ENCODE measurements at places on chromosomes 11 and 22.

DNA sequence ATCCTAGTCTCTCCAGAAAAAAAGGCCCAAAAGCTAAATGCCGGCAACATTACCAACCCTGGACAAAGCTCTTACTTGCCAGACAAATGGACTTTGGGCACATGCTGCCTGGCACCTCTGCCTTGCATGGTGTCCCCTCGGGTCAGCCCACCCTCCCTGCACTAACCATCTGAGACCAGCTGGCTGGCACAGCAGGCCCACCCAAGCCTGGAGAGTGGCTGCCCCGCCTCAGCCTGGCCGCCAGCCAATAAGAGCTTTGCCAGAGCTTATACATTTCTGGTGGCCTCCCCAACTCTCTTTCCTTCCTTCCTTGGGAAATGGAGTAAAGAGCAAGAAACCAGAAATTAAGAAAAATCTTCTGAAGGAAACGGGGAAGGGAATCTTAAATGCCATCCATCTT lies 24.5 kb downstream of the MCHR1 start:
- no peak for DNase-seq

DNA sequence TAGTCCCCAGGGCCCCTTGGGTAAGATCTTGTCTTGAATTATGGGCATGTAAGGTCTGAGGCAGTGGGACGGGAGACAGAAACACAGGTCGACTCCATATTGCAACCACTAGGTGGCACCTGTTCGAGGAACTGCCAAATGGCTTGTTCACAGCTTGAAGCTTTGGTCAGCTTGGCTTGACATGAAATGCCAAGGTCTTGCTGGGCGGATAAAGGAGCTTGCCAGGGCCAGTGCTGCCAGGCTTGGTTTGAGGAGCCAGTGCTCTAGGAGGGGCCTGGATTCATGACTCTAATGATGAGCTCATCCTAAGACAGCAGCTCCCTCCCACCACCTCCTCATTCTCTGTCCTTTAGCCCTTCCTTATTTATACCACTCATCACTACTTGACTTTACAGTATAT lies 11.9 kb upstream of the NRIP3 start:
- DNase-seq = peak; percentile 43

- no peak for DNase-seq
These were observed 9.4 kb upstream of the PPM1F start for GRCh38 chr22:21961886-21962654.

DNA sequence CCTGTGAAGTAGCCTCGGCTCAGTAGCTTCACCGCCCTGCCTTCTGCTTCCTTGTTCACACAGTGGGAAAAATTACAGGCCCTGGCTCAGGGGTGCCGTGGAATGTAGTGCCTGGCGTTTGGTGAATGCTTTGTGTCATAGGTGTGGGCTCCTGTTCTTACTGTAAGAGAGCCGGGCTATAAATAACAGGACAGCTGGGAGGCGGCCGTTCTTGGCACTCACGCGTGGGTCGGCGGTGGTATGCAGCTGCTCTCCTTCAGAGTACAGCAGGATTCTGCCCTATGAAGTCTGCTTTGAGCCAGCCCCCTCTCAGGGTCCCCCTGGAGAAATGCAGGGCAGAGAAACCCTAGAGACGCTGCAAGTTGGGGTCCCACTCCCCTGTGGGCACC lies 84.2 kb downstream of the CTTN start:
- no peak for DNase-seq

DNA sequence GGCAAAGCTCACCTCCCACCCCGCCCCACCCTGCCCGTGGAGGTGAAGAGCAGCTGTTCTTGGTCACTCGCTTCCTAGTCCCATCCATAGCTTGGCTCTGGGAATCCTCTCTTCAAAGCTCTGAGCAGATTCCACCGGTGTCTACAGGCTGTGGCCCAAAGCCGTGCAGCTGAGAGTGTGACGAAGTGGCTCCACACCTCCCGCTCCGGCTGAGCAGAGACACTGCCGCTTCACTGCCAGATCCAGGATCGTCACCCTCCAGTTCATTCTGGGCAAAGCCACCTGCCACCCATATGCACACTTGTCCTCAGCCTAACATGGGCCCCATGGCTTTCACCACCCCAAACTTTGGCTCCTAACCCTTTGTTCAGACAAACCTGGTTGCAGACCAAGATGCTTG lies 532.9 kb upstream of the B3GAT1 start:
- DNase-seq = no peak

- DNase-seq = no peak
These were observed 247.3 kb downstream of the MN1 start for GRCh38 chr22:27554106-27554811.

GRCh38 chr22:31625661-31626426 lies 36.2 kb downstream of the PISD start:
- DNase-seq = no peak

- DNase-seq = peak; percentile 23
These were observed 568 bp downstream of the ALG8 start for GRCh38 chr11:78138694-78139421.

- DNase-seq = no peak
These were observed 56.0 kb upstream of the SEPTIN5 start for GRCh38 chr22:19658057-19658966.

GRCh38 chr11:36127550-36127949 lies 161.7 kb downstream of the COMMD9 start:
- DNase-seq = no peak

DNA sequence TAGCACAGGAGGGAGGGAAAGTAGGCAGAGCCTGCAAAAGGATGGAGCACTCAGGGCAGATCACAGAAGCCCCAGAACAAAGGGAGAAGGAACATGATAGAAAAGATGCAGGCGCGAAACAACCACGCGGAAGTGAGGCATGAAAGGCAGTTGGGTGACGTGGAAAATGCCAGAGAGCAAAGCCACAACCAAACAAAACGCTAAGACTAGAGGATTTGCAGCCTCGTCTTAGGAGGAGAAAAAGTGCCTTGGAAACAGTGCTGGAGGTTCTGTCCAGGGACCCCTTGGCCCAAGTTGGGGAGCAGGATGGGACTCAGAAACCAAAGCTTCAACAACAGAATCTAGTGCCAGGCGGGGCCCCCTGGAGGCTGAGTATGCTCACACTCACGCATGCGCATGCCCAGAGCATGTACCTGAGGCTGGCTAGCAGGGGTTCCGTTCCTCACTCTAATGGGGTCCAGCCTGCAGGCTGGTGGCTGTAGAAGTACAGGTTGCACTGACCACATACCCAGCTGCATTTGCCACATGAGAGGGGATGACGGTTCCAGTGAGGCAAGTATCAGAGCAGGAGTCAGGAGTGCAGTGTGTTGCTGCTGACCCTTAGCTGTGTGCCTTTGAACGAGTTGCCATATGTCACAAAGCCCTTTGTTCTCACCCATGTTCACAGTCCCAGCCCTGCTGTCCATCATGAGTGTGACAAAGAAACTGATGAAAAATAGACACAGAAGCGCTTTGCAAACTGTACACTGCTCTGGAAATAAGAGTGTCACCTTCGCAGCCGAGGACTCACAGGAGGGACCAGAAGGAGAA lies 568.6 kb upstream of the CADM1 start:
- DNase-seq = no peak

- no peak for DNase-seq
These were observed 13.1 kb downstream of the LARGE2 start for GRCh38 chr11:45935349-45936064.

GRCh38 chr11:2484576-2485125 lies 39.8 kb downstream of the KCNQ1 start:
- no peak for DNase-seq

GRCh38 chr11:116513278-116513823 lies 259.4 kb downstream of the BUD13 start:
- no peak for DNase-seq

DNA sequence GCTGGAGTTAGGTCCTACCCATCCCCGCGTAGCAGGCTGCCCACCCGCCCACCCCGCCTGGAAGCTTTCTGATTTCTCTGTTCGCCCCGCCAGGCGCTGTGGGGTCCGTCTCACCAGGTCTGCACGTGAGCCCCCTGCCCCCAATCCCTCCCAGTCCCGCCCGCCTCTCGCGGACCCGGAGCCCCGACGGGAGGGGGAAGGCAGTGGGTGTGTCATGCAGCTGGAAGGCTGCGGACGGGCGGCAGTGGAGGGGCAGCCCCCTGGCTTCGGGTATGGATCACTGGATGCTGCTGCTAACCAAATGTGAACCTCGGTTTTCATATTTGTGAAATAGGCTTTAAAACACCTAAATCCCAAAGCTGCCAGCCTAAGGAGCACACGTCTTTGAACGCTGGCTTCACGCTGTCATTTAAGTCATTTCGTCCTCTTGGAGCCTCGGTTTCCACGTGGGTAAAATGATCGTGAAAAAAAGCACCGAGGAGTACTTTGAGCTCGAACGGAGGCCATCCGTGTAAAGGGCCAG lies 568 bp upstream of the BIK start:
- no peak for DNase-seq

DNA sequence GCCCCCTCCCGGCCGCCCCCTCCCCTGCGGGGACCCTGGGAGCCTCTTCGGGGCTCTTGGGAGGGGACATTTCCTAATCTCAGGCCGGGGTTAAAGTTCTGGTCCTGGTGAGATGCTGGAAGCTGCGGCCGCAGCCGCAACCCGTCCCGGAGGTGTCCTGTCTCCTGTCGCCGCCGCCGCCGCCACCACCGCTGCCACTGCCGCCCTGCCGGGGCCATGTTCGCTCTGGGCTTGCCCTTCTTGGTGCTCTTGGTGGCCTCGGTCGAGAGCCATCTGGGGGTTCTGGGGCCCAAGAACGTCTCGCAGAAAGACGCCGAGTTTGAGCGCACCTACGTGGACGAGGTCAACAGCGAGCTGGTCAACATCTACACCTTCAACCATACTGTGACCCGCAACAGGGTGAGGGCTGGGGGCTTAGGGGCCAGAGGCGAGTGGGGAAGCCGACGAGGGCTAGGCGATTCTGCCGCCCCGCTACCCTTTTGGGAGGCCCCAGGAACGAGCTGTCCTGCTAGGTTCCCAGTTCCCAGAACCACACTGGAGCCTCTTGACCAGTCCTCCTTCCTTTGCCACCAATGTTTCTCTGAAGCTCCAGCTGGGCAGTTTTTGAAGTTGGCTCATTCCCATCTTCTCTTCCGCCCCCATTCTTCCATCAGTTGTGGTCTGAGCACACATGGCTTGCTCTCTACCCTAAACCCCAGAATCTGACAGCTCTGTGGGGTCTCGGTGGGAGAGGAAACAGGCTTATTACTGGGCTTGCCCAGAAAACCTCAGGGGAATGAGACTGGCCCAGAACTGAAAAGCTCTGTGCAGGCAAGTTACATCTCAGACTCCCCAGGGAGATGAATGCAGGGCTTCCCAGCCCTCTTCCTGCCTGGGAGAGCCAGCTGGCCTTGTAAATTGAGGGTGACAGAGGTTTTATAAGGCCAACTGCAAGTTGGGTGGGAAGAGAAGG lies 781 bp downstream of the SIDT2 start:
- peak; percentile 43 for DNase-seq

DNA sequence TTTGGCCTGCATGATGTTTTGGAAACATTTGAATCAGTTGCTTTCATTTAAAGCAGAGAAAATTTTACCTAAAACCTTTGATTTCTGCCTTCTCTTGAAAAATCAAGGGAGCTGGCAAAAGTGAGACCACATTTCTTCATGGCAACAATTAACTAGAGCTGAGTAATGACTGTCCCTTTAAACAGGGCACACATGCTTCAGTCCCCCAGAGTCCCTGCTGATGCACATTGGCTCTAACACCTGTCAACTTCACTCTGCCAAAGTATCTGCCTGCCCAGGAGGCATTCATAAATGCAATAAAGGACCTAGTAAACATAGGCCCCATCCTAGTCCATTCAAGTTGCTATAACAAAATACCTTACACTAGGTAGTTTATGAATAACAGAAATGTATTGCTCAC lies 87.1 kb upstream of the LDLRAD3 start:
- DNase-seq = no peak

GRCh38 chr11:18046116-18046777 lies at the start of gene TPH1:
TPH1 (minus strand) TSS chr11:18046269; CDS start chr11:18040762, 5,507 bp downstream.
- no peak for DNase-seq

DNA sequence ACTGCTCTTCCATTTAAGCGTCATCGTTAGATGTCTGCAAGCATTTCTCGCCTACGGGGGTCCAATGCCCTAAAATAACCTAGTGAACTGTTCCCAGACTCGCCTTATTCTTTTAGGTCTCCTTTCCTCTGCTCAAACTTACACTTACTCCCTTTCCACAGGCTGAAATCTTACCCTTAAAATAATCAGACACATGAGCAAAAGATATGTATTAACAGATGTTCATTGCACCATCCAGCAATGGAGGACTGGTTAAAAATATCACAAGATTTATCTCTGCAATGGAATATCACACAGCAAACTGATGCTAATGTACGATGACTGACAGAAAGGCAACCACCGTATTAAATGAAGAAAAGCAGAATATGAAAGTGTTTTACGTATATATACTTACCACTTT lies 1.6 kb upstream of the CSTF3 start:
- no peak for DNase-seq

- no peak for DNase-seq
These were observed 115.2 kb upstream of the SORL1-AS1 start for GRCh38 chr11:121567995-121568394.

GRCh38 chr11:126585774-126586491 lies 230.4 kb downstream of the ST3GAL4 start:
- DNase-seq = no peak

DNA sequence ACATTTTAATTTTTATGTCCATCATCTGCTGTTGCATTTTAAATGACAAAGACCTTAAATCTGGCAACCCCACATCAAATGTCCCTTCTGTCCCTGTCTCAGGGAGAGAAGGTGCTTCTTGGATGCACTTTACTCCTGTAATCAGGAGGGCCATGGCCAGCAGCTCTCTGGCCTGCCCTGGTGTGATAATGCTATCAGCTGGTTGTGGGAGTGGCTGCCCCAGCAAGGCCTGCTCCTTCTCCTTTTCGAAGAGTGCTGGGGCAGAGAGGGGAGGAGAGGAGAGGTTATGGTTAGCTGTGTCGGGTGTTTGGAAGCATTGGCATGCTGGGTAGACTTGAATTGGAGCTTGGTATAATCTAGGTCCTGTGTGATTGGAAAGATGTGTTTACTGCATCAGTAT lies 12.8 kb downstream of the TNRC6B start:
- DNase-seq = no peak

GRCh38 chr11:95295382-95296149 lies 64.6 kb upstream of the SESN3 start:
- no peak for DNase-seq

DNA sequence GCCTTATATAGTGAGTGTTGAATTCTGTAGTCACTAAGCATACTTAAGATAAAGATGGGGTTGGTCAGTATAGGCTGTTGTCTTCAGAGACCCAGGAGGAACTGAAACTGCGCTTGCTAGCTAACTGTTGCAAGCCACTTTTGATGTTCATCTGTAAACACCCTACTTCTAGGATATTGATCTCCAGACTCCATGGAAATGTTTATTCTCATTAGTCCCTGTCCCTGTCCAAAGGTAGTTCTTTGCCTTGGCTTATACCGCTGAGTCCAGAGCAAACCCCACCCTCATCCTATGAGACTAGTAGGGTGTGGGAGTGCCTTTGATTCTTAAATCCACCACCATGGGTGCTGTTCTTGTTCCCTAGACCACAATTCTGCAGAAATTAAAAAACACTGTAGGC lies 36.4 kb downstream of the DEPDC5 start:
- DNase-seq = no peak

DNA sequence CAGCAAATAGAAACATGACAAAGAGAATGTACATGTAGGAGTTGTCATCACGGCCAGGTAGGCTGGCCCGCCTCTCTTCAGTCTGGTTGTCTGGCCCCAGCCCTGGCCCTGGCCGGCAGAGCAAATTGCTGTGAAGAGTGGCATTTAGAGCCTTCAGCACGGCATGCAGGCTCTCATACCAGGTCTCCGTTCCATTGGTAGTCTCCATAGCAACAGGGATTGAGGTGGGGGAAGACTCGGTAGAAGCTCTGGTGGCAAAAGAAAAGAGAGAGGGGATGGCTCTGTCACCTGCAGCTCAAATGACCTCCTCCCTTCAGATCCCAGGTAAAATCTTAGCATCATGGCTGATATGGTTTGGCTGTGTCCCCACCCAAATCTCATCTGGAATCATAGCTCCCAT lies 10.0 kb downstream of the KCNE3 start:
- DNase-seq = no peak

All from stimulated activated CD4-positive, alpha-beta T cell treated with anti-CD3 and anti-CD28 coated beads, Interleukin-12 subunit alpha, Interleukin-12 subunit beta, amount 100 ng/mL, for 48 hours (primary cell).